ENCODE measurements at places on chromosomes 11 and 22.

DNA sequence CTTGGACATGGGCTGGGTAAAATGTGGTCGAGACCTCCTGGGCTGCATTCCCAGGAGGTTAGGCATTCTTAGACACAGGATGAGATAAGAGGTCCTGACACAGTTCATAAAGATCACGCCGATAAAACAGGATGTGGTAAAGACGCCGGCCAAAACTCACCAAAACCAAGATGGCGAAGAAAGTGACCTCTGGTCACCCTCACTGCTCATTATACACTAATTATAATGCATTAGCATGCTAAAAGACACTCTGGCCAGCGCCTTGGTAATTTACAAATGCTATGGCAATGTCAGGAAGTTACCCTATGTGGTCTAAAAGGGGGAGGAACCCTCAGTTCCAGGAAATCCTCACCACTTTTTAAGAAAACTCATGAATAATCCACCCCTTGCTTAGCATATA, 983.3 kb downstream of the OPCML start:
- H3K4me3 ChIP-seq, result no peak overlapping the region
- no peak for DNase-seq
- H3K36me3 ChIP-seq, result no peaks in the 10 kb centered on the region
- H3K4me1 ChIP-seq, result no peaks in the 10 kb centered on the region

DNA sequence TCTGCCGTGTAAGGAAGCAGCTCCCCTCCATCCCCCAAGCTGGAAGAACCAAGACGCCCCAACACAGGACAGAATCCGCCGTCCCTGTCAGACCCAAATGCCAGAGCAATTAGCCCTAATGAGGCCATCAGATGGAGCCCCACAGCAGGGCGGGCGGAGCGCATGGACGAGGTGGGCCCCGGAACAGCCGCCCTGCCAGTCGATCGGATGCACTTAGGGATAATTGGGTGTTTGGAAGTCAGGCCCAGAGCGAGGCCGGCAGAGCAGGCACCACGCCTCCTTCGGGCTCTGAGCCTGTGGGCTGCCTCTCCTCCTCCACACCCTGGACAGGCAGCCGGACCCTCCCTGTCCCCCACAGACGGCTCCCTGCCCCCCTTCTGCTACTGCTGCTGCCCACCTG, 5.5 kb upstream of the TH start:
- no peak overlapping the region for H3K4me3 ChIP-seq
- peaks cover 13% of the 10 kb centered on the region for H3K27me3 ChIP-seq
- no peaks in the 10 kb centered on the region for H3K36me3 ChIP-seq
- peaks cover 14% of the 10 kb centered on the region for H3K4me1 ChIP-seq

GRCh38 chr11:122486793-122487495, 168.6 kb upstream of the UBASH3B start:
- no peaks in the 10 kb centered on the region for H3K36me3 ChIP-seq
- H3K27me3 ChIP-seq, result no peaks in the 10 kb centered on the region
- peak; percentile 44 for DNase-seq
- no peak overlapping the region for H3K4me3 ChIP-seq
- 0 out of 2 replicates have a peak, but pooled peaks cover 3% of the 10 kb centered on the region for H3K4me1 ChIP-seq

GRCh38 chr11:38169286-38169685, 1571.2 kb upstream of the RAG2 start:
- H3K27me3 ChIP-seq, result no peaks in the 10 kb centered on the region
- no peaks in the 10 kb centered on the region for H3K4me1 ChIP-seq
- no peak overlapping the region for H3K4me3 ChIP-seq
- no peak for DNase-seq

GRCh38 chr11:60084631-60085273, 3.7 kb upstream of the MS4A2 start:
- no peak overlapping the region for H3K4me3 ChIP-seq
- no peak for DNase-seq
- H3K4me1 ChIP-seq, result no peaks in the 10 kb centered on the region
- H3K27ac ChIP-seq, result no peak overlapping the region

DNA sequence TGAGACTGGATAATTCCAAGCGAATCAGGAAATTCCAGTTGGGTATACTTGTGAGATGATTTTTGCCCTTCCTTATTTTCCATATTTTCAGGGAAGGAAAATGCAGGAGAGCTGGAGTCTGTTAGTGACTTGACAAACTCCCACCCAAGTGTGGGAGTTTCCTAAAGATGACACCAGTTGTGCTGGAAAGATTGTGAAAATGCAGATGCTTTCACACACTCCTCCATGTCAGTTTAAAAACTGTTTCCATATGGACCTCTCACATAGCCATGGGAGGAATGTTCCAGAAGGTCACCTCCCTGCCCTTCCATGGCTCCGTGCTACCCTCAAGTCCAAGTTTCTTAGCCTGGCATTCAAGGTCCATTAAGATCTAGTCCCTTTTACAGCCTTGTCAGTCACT, 350.7 kb upstream of the NARS2 start:
- no peaks in the 10 kb centered on the region for H3K36me3 ChIP-seq
- DNase-seq, result no peak
- H3K4me1 ChIP-seq, result no peaks in the 10 kb centered on the region
- H3K27me3 ChIP-seq, result no peaks in the 10 kb centered on the region
- H3K4me3 ChIP-seq, result no peak overlapping the region

GRCh38 chr11:125236072-125236825, 71.7 kb downstream of the PKNOX2 start:
- no peak for DNase-seq
- H3K36me3 ChIP-seq, result peaks cover 3% of the 10 kb centered on the region
- no peak overlapping the region for H3K4me3 ChIP-seq
- no peaks in the 10 kb centered on the region for H3K27me3 ChIP-seq

DNA sequence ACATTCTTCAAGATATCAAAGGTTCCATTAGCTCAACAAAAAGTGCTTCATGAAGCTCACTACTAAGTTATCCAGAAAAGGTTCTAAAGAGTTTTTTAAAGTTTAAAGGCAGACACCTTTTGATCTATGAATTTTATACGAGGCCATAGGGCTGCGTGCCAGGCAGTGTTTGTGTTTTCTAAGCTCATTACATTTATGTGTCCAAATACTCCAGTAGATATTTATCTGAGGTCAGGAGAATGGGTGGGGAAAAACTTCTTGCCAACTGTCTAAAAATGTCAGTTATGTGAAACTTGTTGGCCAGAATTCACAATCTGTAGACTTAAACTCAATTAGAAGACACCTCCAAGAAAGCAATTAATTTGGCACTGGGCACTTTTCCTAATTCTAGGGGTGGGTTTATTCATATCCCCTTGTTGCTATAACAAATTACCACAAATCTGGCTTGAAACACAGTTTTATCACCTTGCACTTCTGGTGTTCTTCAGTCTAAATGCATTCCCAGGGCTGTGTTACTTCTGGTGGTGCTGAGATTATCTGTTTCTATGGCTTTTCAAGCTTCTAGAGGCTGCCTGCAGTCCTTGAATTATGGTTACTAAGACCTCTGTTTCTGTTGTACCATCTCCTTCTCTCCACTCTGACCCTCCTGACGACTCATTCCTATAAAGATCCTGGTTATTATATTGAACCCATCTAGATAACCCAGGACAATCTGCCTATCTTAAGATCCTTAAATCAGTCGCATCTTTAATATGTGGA, 1030.4 kb upstream of the CNTN5 start:
- DNase-seq, result no peak
- no peaks in the 10 kb centered on the region for H3K27me3 ChIP-seq
- H3K4me1 ChIP-seq, result no peaks in the 10 kb centered on the region
- H3K36me3 ChIP-seq, result no peaks in the 10 kb centered on the region
- no peak overlapping the region for H3K4me3 ChIP-seq

GRCh38 chr11:34161812-34162492, 56.5 kb downstream of the NAT10 start:
- no peaks in the 10 kb centered on the region for H3K36me3 ChIP-seq
- no peaks in the 10 kb centered on the region for H3K4me1 ChIP-seq
- no peak overlapping the region for H3K27ac ChIP-seq
- H3K4me3 ChIP-seq, result no peak overlapping the region
- no peak for DNase-seq
- H3K27me3 ChIP-seq, result no peaks in the 10 kb centered on the region

DNA sequence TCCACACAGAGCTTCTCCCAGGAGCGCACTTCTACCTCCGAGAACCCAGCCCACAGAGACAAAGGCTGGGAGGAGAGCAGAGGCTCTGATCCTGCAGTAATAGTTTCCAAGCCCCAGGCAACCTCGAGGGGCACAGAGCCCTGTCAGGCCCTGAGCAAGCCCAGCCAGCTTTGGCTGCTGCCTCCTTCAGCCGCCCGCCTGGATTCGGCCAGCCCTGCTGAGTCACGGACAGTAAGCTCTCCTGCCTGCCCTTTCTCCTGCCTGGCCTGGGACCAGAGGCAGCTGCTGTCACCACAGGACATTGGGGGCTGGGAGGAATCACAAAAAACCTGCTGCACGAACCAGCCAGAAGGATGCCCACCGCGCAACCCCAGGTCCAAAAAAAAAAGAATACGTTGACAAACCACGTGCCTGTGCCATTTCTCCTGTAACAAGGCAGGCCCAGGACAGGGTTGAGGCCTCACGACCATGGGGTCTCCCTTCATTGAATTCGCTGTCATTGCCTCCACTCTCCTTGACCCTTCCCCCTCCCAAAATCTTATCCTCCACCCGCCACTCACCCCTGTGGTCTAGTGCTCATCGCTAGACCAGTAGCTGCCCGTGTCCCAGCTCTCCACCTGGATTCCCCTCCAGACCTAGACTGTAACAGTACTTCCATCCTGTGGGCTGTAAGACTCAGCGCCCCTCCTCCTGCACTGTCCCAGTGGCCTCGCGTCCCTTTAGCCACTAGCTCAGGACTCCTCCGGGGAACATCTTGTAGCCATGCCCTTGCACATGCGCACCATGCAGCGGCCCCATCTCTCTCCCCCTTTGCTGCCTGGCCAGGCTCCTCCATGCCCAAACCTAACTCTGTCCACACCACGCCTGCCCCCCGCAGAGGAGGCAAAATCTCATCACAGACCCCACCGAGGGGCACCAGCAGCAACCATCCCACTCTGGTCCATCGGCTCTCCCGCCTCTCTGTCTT, 7.4 kb upstream of the SLC22A12 start:
- no peaks in the 10 kb centered on the region for H3K36me3 ChIP-seq
- no peaks in the 10 kb centered on the region for H3K4me1 ChIP-seq
- no peak overlapping the region for H3K4me3 ChIP-seq
- H3K27ac ChIP-seq, result no peak overlapping the region
- no peak for DNase-seq
- H3K27me3 ChIP-seq, result no peaks in the 10 kb centered on the region

DNA sequence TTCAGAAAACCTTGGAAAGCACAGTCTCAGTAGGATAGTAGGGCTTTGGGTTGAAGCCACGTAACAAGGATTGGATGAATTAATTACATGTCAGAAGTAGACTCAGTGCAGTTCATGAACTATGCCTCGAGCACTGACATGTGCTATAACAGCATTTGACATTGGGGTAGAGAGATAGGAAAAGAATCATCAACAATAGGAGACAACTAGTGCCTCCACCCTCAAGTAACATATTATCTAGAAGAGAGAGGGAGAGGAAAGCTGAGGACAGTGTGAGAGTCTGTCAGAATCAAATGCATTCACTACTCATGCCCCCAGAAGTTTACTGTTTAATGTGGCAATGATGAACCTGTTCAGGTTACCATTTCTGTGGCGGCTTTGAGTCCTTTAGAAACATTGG, 26.4 kb downstream of the MMP13 start:
- no peaks in the 10 kb centered on the region for H3K27me3 ChIP-seq
- H3K27ac ChIP-seq, result no peak overlapping the region
- no peak for DNase-seq
- H3K4me3 ChIP-seq, result no peak overlapping the region
- H3K4me1 ChIP-seq, result no peaks in the 10 kb centered on the region
- H3K36me3 ChIP-seq, result no peaks in the 10 kb centered on the region

DNA sequence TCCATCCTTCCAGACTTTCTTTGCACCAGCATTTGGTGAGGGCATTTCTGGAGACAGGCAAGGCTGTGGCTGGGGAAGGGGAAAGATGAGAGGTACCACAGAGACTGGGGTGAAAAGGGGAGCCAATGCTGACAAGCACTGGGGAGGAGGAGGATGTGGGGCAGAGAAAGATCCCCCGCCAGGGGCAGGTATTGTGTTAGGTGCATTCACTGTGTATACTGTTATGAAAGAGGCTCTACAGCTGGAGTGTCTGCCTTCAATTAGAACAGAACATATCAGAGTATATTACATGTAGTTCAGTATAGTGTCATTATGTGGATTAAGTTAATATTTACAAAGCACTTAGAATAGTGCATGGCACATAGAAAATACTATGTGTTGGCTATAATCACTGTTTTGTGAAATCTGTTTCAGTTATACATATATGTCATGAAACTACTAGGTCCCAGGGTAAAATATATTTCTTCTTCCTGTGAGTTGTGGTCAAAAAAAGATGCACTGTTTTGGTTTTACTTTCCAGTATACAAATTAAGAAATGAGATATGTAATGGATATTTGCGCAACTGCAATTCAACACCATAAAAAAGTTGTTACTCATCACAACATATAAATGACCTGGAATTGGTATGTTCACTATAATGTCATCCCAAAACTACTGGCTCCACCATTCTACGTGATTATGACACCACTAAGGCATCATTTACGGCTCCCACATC, 8.4 kb downstream of the MSANTD2 start:
- no peaks in the 10 kb centered on the region for H3K27me3 ChIP-seq
- H3K27ac ChIP-seq, result no peak overlapping the region
- H3K4me1 ChIP-seq, result peaks cover 7% of the 10 kb centered on the region
- no peaks in the 10 kb centered on the region for H3K36me3 ChIP-seq

GRCh38 chr11:12535321-12535720, 138.9 kb upstream of the TEAD1 start:
- H3K27me3 ChIP-seq, result no peaks in the 10 kb centered on the region
- no peak overlapping the region for H3K27ac ChIP-seq
- DNase-seq, result no peak
- no peaks in the 10 kb centered on the region for H3K4me1 ChIP-seq

DNA sequence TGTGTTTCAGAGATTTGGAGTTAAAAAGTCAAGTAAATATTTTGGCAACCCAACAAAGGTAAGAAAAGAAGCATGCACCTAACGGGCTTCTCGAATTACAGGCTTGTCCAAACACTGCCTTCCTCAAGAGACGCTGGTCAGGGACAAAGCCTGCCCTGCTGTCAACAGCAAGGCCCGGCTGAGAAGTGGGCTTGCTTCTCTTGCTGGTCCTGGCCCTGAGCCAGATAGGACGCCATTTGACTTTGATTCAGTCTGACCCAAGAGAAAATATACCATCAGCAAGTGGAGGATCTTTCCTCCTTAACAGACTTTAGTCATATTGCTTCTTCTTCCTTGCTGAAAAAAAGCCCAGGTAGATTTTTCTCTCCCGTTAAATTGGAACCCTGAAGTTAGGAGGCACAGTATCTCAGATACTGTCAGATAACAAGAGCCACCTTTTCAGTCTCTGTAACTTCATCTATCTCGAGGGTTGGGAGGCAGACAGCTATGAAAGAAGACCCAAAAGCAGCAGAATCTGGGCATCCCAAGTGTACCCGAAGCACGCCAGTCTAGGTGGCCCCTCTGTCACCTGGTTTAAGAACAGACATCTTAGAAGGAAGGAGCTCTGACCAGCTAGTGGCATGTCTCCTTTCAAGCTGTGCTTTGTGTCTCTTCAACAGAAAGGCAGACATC, 57.5 kb downstream of the C22orf31 start:
- no peak for DNase-seq
- H3K4me3 ChIP-seq, result no peak overlapping the region

Data from SJCRH30 (cell line).